ENCODE measurements at places on chromosomes 12 and 14. TPM values are rescaled to one million over a fixed set of nuclear protein-coding genes. Genes with fewer than 3 reads are reported as not detected.

The PTPRB gene
- total RNA-seq, result 25.7 TPM

The CCDC184 gene
- 0.96 TPM for total RNA-seq

The ALDH2 gene
- total RNA-seq, result 23.7 TPM

The OR6J1 gene
- not detected for total RNA-seq

The ADAM21 gene
- total RNA-seq, result 1.5 TPM

The IL31 gene
- not detected for total RNA-seq

The SERPINA12 gene
- total RNA-seq, result not detected

The ACIN1 gene
- total RNA-seq, result 87.8 TPM

The EIF5 gene
- 186 TPM for total RNA-seq

The STAC3 gene
- 1.1 TPM for total RNA-seq

The ADAM20 gene
- total RNA-seq, result 0.38 TPM

The ACOT6 gene
- not detected for total RNA-seq

The APOF gene
- total RNA-seq, result not detected

The AACS gene
- total RNA-seq, result 22.0 TPM

The CFAP73 gene
- not detected for total RNA-seq

The SLC17A8 gene
- total RNA-seq, result not detected

The CLEC4D gene
- total RNA-seq, result not detected

The TC2N gene
- total RNA-seq, result 0.56 TPM

The SDR39U1 gene
- total RNA-seq, result 10.4 TPM

The VWF gene
- 4.4 TPM for total RNA-seq

The CLEC1A gene
- under 0.01 TPM for total RNA-seq

The REP15 gene
- 2.9 TPM for total RNA-seq

All from regular cardiac myocyte (primary cell).